ENCODE measurements at places on chromosomes 1 and 21. TPM values are rescaled to one million over a fixed set of nuclear protein-coding genes. Genes with fewer than 3 reads are reported as not detected.

DNA sequence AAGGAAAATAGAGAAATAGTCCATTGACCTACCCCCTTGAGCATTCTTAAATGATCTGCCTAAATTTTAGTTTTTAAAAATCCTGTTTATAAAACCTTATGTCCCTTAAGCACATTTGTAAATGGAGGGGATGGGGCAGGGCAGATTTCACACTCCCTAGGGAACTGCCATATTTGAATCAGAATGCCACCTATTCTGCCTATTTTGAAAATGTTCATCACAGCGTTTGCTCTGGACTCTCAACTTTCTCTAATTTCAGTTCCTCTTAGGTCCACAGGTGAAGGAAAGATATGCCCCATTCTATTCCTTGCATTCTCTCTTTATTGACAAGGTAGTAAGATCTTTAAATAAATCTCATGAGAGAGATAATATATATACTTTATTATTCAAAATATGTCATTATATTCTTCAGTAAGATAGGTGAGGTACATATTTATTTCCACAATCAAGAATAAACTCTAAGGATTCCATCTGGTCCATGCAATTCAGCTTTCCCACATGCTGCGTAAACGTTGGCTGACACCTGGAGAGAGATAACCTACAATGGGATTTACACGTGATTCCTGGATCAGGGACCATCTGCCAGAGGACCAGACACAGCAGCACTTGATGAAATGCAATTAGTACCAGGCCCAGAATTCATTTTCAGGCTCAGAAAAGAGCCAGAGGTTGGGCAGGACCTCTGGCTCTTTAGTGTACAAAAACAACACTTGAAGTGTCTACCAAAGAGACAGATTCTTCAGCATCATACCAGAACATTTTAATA is 1.2 kb upstream of the LPGAT1 start:
- DNase-seq: no peak

FNDC5 gene
- polyA plus RNA-seq: 56.2 TPM

GRCh38 chr1:233033361-233033760 is 83.0 kb downstream of the NTPCR start:
- no peak for DNase-seq

DNA sequence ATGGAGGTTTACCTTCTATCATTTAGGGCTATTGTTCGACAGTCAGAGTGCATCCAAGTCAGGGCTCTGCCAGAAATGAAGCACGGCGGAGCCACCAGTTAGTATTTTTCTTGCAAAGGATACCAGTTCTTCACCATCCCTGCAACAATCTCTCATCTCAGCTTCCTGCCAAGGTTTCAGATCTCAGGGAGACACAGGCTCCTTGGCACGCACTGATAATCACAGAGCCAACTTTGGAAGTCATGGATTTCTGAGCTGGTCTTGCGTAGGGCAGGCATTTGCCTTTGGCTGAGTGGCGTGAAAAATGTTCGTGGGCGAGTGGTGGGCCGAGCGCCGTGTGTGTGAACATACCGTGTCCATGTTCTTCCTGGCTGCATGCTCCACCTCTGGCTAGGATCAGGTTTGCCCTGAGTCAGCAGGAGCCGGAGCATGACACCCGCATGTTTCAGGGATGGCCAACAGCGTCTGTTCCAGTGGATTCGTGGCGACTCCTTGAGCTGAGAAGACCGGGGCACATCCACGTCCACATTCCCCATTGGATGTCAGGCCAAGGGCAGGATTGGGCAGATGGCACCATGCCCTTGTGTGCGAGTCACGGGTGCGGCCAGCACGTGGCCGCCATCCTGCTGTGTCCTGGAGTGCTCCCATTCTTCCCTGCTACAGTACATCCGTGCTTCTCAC is 118.5 kb upstream of the C1orf174 start:
- DNase-seq: no peak

- DNase-seq: no peak
These were observed 917.3 kb upstream of the B3GALT2 start for GRCh38 chr1:194103516-194104246.

GRCh38 chr1:243672539-243673074 is 177.4 kb downstream of the AKT3 start:
- no peak for DNase-seq

SEC16B gene
- polyA plus RNA-seq: 4.5 TPM

DNA sequence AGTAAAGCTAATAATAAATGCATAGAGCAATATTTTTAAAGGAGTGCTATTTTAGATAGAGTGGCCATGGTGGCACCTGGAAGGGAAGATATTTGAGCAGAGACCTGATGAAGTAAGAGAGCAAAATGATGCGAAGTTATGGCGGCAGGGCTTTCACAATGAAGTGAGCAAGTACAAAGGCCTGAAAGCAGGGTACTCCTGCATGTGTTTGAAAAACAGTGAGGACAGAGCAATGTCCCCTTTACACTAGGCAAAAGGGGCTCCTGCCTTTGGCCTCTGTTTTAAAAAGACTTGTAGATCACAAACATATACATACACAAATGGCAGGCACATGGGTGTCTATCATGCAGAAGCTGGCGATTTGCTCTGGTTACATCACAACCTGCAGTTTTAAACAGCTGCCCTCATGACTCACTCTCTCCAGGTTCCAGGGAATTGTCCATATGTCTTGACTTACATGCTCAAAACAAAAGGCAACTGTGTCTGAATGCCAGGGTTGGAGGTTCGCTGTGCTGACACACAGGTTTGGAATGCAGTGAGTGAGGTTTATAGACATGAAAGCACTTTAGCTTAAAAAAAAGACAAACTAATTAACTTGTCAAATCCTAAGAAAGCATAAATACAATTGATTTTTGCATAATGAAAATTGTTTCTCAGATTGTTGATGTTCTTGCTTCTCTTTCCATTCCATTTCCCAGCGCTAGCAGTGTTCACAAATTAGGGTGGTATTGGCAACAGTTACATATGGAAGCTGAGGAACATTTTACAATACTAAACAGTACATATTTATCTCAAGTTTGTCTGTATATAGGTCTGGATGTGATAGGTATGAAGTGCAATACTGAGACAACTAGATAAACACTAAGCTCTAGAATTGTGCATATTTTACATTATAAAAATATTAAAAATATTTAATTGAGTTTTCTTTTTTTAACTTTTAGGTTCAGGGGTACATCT is 313.9 kb downstream of the BARHL2 start:
- peak; percentile 6 for DNase-seq

DNA sequence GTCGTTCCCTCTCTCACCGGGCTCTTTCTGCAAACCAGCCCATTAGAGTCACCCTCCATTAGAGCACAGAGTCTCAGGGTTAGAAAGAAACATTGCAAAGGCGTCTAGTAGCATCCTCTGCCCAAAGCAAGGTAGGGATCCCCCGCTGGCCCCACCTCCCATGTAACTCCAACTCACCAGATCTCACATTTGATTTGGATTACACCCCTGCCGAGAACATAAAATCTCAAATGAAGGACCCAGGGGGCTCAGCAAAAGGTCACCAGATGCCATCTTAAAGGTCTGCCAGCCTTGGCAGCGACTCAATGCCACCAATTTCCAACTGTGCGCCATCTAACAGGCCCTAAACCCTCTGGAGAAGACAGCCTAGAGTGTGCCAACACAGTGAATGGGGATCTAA is 14.1 kb downstream of the C1orf87 start:
- no peak for DNase-seq

LCE1A gene
- polyA plus RNA-seq: not detected

PTPRC gene
- 6.4 TPM for polyA plus RNA-seq

DNA sequence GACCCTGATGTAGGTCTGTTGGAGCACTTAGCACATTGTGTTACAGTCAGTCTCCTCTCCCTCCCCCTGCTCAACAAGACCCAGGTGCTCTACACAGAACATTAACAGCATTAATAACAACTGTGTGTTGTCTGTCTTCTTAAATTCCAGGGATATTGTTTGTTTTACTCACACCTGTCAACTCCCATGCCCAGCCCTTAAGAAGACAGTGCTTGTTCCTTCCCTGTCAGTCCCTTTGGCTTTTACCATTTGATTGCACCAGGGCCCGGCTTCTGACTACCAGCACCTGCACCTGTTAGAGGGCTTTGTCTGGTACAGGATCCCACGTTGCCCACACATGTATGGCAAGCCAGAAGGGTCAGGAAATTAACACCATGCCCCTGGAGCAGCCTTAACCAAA is 11.7 kb downstream of the RIMKLA start:
- no peak for DNase-seq

DNA sequence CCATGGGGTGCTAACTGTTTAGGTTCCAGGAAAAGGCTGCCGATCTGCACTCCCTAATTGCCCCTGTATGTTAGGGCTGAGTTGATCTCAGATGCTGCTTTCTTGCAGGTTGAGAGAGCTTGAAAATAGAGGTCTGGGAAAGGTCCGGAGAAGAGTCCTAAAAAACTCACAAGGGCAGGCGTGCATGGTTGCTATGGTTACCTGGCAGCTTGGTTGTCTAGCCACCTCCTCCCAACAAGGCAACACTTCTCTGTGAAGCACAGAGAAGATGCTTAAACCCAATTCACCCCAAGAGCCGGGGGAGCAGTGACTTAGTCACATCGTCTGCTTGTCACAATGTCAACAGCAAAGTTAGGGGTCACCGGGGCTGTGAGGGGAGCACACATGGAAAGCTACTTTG is 31.0 kb upstream of the LRRC52 start:
- no peak for DNase-seq

DNA sequence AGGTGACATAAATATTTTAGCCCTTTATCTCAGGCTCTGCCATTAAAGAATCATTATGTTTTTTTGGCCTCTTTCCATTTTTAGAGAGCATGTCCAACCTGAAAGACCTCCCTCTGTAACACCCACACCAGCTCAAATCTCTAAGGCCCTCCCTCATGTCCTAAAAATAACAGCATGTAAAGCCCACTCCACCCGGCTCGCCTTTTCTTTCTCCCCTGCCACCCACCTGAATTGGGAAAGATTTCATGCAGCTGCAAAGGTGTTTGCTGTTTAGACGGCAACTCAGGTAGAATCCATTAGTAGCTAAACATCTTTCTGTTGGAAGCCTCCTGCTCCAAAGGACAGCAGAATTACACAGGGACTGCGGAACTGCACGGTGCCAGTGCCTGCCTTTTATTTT is 79.9 kb downstream of the DMRTA2 start:
- no peak for DNase-seq

KCND3 gene
- polyA plus RNA-seq: 1.5 TPM

DNA sequence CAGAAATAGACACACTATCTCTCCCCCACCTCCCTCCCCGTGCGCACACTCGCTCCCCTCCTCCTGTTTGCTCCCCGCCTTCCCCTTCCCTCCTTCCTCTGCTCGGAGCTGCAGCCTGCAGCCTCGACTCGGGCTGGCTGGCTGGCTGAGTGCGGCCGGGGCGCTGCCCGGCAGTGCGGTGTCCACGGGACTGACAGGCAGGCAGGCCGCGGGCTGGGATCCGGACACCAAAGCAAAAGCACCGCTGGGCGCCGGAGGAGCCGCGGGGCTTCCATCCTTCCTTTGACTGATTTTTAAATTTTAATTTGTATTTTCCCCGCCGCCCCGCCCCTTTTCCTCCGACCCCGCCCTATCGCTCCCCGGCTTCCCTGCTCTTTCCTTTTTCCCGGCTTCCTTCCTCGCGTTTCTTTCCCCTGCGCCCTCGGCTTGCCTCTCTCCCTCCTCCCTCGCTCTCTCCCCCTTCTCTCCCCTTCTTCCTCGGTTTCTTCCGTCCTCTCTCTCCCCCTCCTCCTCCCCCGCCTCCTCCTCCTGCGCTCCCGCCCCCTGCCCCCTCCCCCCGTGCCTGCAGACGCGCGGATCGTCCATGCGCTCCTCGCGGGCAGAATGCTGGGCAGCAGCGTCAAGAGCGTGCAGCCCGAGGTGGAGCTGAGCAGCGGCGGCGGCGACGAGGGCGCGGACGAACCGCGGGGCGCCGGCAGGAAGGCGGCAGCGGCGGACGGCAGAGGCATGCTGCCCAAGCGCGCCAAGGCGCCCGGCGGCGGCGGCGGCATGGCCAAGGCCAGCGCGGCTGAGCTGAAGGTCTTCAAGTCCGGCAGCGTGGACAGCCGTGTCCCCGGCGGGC is 109.4 kb downstream of the NAV1 start:
- peak; percentile 38 for DNase-seq

C1QB gene
- polyA plus RNA-seq: 10.6 TPM

DNA sequence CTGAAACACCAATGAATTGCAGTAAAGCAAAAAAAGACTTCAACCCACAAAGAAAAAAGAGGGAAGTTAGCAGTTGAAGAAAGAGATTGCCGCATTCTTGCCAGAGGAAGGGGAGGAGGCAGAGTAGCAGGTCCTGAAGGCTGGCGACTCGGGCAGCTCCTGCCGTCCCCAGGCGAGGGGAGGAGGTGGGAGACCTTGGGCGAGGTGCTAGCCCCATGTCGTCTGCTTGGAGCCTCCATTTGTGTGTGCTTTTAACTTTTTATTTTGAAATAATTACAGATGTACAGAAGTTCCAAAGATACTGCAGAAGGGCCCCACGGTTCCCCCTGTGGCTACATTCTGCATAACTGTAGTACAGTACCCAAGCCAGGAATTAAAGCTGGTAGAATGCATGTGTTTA is 6.7 kb downstream of the TRPM2 start:
- DNase-seq: no peak

HSD3B1 gene
- 0.50 TPM for polyA plus RNA-seq

GRCh38 chr1:81717230-81717629 is 83.5 kb upstream of the ADGRL2 start:
- DNase-seq: no peak

DNA sequence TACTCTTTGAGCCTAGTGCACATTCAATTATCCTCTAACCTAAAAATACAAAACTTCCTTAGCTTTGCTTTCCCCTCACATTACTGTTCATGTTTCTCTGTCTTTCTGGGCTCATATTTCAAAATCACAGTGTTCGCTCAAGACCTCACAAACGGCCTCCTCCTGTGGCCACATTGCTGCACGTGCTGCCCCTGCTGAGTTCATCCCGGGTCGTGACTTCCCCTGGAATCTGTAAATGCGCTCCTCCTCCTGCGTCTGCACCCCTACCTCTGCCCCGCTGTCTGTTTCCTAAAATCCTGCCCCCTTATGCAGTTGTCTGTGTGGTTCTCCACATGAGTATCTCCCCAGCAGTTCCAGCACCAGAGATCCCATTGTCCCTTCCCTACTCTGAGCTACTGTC is 45.5 kb upstream of the RAVER2 start:
- DNase-seq: no peak

DAB1 gene
- polyA plus RNA-seq: 5.3 TPM

- DNase-seq: no peak
These were observed 13.5 kb upstream of the TNFRSF1B start for GRCh38 chr1:12153181-12153785.
